CMK (cell line): ENCODE measurements at places on chromosomes 6 and 20.

DNA sequence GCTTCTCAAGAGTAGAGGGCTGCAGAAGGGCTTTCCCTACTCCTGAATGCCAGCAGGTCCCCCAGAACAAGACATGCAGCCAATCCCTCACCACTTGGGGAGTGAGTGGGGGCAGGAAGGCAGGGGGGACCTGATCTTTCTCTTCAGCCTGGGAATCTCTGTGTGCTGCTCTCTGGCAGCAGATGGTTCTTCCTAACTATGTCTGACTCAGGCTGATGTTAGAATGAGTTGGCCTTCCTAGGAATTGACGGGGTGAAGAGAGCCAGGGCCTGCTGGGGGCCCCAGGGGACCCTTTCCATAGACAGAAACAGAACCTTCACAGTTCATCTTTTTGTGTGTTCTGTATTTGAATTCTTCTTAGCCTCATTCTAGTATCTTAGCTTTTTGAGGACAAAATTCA, 29.0 kb upstream of the TCP11 start:
- DNase-seq, result no peak

DNA sequence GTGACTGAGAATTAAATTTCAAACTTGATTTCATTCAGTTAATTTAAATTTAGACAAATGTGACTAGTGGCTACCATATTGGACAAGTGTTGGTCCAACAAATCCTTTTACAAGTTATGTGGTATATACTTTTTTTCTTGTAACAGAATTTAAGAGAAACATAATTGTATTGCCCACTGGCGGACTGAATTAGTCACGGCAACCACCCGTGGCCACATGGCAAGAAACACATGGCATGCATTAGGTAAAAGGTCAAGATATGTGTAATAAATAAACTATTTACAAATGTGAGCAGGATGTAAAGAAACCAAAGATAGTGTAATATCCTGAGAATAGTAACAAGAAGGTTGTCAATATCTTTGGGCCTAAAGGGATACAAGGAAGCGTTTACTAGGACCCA, 91.2 kb downstream of the LCA5 start:
- no peak for DNase-seq

GRCh38 chr6:139711804-139712585, 337.5 kb upstream of the CITED2 start:
- no peak for DNase-seq

DNA sequence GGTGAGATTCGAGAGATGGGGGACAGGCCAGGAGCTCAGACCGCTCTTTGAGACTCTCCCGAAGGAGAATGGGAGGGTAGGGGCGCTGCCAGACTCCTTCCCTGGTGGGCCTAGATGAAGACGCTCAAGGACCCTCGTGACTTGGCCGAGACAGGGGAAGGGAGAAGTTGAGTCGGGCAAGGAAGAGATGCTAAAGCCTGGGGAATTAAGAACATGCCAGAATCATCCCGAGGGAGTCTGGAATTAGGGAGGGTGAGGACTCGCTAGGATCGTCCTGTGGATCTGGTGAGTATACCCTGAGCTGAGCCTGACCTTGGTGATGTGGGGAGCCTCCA, 529 bp downstream of the UBE2C start:
- no peak for DNase-seq

DNA sequence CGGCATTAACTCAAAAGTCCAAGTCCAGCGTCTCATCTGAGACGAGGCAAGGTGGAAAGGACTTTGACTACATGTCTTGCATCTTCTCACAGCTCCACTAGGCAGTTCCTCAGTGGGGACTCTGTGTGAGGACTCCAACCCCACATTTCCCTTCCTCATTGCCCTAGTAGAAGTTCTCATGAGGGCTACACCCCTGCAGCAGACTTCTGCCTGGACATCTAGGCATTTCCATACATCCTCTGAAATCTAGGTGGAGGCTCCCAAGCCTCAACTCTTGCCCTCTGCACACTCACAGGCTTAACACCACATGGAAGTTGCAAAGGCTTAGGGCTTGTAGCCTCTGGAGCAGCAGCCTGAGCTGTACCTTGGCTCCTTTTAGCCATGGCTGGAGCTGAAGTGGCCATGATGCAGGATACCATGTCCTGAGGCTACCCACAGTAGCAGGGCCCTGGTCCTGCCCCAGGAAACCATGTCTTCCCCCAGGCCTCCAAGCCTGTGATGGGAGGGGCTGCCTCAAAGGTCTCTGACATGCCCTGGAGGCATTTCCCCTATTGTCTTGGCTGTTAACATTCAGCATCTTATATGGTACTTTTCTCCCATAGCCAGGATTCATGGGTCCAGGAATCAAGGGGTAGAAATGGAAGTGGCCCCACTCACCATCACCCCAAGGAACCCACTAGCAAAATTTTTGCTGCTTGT, 194.6 kb upstream of the KCNG1 start:
- no peak for DNase-seq

DNA sequence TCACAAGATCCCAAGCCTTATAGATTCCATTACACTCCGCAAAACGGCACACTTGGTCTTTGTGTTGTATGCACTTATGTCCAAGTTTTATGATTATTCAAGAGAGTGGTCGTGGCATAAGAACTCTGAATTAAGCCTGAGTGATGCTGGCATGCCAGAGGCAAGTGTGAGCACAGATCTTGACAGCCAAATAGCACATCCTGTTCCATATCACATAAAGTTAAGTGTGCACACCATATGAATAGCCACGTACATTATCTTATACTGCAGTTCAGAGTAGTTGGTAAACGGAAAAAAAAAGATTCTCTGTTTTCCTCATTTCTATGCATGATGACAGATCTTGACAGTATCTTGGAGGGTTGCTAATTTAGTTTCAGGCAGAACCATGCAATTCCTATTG, 727.3 kb upstream of the FLRT3 start:
- DNase-seq, result no peak
